Stimulated activated naive CD8-positive, alpha-beta T cell treated with anti-CD3 and anti-CD28 coated beads, Interleukin-15, amount 100 ng/mL, for 72 hours (primary cell): ENCODE measurements at places on chromosomes 7 and 10.

GRCh38 chr10:4329225-4329624, 496.8 kb upstream of the AKR1E2 start:
- no peak for DNase-seq

- DNase-seq: no peak
Observed at GRCh38 chr7:4871930-4872675, 10.3 kb upstream of the PAPOLB start.

DNA sequence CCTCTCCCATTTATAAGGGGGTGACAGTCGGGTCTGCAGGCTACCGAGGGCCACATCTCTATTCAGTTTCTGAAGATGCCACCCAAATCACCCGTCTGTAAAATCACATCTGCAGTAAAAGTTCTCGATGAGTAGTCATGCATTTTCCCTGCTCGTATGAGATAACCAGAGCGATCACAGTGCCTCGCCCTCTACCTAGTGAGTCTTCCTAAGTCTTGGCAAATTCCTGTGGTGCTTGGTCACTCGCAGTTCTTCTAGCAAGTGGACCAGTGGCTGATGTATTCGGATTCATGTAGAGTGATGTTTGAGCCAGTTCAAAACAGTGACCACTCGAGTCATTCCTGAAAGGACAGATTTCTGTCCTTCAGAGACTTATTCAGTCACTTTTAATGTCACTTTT, 44.9 kb downstream of the INSYN2A start:
- no peak for DNase-seq

DNA sequence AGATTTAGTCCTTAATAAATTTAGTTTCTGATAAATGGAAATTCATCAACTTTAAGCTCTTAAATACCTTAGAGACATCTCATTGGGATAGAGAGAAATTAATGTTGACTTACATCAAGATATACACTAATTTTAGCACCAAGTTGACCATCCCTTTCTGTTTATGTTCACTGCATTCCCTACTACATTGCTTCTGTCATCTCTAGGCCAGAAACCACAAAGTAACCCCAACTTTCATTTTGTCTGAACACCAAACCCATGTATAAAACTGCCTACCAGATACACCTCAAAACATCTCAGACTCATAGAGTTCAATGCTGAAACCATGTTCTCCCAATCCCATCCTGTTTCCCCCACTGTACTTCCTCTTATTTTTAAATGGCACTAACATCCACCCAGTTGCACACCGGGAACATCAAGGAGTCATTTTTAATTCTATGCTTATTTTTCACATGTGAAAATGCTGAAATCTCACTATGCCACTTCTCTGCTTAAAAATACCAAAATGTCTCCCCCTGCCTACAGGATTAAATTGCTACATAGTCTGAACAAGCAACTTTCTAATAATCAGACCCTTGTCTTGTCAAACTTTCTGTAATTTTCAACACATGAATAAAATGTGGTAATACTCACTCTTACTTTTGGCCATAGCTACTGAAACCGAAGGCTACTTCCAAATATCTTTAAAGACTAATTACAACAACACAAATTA, 201.6 kb downstream of the SEMA3D start:
- DNase-seq: no peak

DNA sequence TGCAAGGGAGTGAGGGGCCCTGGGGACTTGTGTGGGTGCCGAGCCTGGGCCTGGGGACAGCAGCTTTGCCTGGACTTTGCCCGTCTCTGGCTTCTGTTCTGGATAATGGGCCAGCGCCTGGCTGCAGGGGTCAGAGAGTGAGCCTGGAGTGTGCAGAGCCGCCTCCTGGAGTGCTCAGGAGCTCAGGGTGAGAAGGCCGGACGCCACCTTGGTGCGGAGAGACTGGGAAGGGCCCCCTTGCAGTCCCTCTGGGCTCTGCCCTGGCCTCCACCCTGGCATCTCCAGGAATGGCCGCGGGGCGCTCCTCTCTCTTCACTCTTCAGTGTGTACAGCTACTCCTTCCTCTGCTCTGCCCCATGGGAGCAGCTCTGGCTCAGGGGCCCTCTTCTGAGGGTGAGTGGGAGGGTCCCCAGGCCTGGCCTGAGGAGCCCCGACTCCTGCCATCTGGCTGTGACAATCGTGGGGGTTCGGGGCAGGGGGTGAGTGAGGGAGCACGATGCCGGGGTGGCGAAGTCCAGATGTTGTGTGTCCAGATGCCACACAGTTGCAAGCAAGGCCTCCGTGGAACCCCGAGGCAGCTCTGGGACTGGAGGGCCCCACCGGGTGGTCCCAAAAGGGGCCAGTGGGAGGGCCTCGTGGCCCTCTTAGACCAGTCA, 187.1 kb downstream of the DNAJB6 start:
- peak; percentile 5 for DNase-seq

- no peak for DNase-seq
Observed at GRCh38 chr10:124557648-124558338, 96.2 kb downstream of the LHPP start.

GRCh38 chr10:58851606-58852005, 324.8 kb upstream of the PHYHIPL start:
- no peak for DNase-seq

DNA sequence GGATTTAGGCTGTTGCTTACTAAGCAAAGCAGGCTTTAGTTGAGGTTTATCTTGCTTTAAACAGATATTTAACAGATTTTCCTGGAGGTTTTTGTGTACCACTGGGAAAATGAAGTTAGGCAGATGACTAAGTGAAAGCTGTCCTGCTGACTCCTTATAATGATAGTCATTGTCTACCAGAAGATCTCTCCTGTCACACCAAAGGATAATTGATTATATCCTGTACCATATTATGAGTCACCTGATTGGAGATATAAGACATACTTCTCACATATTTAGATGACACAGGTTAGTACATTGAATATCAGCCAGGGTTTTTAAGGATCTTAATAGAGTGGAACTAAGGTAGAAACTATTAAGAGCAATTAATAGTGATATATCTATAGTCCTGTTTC, 68.4 kb downstream of the PTEN start:
- DNase-seq: no peak

DNA sequence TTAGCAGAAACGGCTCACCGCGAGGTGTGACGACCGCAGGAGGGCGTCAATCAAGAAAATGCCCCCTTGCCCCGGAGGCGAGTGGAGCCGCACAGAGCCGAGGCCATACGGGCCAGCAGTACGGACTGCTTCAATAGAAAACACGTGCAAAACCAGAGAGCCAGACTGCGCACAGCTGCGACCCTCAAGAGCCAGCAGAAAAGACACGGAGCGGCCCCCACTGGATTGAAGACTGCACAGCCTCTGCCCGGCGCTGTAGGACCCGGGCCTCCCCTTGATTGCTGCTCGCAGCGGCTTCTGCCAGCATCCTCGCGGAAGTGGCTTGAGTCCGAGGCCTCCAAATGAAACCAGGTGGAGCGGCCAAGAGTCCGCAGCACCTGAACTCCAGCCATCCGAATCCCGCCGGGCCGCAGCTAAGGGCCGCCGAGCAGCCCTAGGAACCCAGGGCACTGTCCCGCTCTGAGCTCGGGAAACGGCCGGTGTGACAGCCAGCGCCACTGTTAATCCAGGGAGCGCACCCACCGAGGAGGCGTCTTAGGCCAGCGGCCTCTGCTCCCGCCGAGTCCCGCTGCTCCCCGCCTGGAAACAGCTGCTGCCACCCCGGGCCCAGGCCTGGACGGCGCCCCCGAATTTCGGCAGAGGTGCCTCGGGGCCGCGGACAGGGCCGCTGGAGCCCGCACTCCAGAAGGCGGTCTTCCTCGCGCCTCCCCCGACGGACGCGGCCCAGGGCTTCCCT, 660 bp upstream of the HHEX start:
- no peak for DNase-seq

DNA sequence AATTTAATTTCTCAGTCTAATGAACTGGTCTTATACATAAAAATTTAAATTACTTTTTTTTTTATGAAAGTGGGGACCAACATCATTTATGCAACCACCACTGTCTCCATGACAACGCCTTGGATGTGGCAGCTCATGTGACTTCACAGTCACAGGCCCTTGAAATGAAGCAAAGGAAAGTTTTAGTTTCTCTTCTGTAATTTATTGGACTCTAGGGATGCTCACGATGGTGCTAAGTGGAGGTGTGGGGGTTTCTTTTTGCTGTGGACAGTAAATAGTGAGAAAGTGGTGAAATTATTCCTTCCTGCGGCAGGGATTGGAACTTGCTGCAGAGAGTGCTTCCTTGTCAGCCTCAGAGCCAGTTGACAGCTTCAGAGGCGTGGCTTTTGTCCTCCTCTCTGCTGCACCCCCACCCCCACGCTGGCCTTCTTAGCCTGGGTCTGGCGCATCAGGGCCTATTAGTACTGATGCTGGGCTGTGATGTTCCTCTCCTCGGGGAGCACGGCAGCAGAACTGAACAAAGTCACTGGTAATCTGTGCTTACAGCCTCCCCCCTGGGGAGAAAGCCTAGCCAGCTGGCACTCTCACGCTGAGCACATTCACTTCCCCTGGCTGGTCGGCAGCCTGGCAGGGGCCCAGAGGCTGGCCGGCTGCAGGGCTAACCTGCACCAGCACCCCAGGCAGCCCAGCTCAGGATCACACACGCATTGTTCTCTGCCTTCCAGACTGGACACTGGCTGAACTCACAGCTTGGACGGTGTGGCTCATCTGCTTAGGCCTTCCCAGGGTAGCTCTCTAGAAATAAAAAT, 517.5 kb upstream of the GALNT17 start:
- DNase-seq: no peak

GRCh38 chr7:158947627-158948026, 91.3 kb downstream of the DYNC2I1 start:
- DNase-seq: no peak

- DNase-seq: no peak
Observed at GRCh38 chr7:22718200-22718711, 8.7 kb upstream of the IL6 start.

DNA sequence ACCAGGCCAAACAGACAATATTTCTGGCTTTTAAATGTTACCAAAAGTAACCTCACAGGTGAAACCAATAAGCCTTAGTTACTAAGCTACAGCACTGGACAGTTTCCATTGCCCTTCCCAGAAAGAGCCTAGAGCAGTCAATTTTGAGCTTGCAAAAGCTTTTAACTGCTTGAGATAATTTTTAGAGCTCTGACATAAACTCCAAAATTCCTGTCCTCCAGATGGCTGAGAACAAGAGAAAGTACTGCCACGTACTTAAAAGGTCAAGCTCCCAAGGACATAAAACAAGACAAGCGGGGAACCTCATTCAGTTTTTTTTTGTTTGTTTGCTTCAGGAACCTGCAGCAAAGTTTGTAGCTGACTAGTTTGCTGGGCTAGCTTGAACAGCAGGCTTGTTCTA, 54.1 kb downstream of the BBS9 start:
- DNase-seq: no peak

- no peak for DNase-seq
Observed at GRCh38 chr7:157597562-157597961, 260.8 kb downstream of the DNAJB6 start.

GRCh38 chr10:128708182-128708581, 582.0 kb upstream of the MKI67 start:
- DNase-seq: no peak

DNA sequence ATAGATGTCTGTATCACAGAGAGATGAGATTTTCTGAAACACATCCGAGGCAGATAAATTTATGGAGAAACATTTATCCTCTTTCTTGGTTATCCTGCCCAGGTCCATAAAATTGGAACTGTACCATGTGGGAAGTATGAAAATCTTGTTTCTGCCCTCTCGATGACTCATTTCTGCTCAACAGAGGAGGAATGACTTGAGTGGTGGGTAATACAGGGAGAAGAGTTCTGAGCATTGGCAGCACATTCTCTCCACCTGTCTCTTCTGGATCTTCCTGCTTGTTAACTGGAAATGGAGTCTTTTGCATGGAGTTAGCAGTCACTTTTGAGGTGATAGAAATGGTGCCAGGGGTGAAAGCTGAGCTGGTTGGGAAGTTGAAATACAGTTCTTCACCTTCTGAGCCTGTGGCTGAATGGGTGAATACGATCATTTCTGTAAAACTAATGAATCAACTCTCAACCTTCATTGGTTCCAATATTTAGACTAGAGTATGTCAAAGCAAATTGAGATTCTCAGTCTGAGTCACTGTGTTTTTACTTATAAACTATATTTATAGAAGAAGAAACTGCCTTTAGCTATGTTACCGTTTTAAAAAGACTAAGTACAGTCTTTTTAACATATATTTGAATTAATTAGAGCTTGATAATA, 945.5 kb downstream of the SORCS3 start:
- DNase-seq: no peak
